ENCODE measurements at places on chromosomes 1 and 21.

GRCh38 chr1:66633159-66633558 lies 99.2 kb downstream of the SGIP1 start:
- DNase-seq = no peak

- DNase-seq = no peak
Observed at GRCh38 chr1:245207801-245208200, 53.0 kb downstream of the KIF26B start.

DNA sequence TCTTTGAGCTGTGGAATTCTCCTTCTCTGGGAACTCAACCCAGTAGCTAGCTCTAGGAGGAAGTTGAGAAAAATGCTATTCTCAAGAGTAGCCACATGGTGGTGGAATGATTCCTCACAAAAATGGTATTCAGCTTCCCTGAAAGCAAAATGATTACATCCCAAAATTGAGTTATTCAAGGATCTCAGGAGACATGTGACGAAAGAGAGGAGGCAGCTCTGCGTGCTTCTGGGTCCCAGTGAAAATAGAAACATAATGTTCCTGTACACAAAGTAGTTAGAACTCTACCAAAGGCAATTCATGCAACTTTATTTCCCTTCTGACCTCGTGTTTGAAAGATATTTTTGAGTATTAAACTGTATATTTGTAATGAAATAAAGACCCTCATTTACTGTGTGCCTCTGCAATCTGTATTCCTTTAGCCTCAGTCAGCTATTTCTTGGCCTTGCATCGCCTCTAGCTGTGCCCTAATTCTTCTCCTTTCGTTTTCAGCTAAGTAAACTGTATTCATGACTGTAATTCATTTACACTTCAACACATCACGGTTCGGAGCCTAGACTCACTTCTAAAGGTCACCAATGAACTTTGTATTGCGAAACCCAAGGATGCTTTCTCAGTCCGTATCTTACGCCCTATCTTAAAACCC lies 167.3 kb downstream of the FASLG start:
- DNase-seq = peak; percentile 92

DNA sequence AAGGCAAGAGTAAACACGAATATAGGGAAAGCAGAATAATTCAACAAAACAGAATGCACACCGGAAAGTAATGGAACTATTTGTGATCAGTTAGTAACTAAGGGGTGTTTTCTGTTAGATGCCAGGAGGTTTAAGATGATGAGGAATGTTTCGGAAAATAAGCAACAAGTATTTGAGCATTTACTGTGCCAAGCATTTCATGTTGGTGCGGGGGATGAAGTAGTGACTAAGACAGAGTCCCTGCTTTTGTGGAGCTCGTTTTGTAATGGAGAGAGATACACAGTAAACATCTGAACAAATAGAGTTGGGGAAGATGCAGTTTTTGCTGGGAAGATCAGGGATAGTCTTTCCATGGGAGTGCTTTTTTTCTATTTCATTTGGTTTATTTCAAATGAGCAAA lies 78.7 kb downstream of the DYRK1A start:
- DNase-seq = peak; percentile 86

- no peak for DNase-seq
Observed at GRCh38 chr1:116256875-116257274, 116.2 kb upstream of the ATP1A1 start.

- DNase-seq = no peak
Observed at GRCh38 chr1:153532181-153532580, 3.6 kb downstream of the S100A6 start.

- peak; percentile 95 for DNase-seq
Observed at GRCh38 chr1:103371234-103371633, 154.3 kb upstream of the RNPC3 start.

DNA sequence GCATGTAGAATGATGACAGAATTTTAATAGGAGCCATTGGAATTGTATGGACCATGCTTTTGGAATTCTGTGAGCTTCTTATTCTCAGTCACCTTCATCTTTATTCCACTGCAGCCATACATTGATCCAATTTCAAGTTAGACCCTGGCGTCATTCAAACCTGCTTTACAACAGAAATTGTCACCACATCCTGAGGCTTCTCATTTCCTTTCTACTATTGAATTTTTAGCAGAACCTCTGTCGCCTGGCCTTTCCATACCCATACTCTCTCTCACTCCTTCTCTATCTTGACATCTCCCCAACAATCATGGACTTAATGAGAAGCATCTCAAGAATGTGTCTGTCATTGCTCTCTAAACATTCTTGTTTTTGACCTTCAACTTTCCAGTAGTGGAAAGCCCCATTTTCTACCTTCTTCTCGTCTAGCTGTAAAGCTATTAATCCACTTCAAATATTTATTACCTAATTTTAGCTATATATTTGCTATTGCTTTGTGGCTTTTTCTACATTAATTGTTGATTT lies 74.1 kb downstream of the CRB1 start:
- no peak for DNase-seq

DNA sequence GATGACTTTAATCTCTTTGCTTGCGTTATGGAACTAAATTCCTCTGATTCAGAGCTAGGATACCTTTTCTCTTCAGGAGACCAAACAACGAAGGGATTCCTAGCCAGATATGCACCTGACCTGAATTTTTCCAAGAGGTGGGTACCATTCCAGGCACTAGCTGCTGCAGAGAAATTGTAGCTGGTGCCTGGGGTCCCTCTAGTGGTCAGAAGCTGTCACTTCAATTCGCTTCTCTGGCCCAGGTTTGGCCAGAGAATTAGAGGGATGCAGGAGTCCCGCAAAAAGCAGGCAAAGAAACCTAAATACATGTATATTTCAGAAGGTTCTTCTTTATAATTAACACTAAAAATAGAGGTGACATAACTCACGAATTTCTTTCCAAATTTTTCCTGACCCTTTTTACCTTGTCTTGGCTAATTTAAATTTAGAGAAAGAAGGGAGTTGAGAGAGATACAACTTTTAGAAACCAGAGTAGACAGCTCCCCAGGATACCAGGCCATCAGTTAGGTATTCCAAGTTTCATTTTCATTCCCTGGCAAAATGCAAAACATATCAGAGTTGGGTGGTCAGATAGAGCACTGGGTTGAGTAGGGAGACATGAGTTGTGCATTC lies 9.6 kb downstream of the ACKR1 start:
- DNase-seq = peak; percentile 39

GRCh38 chr1:55179177-55179835 lies 35.9 kb downstream of the USP24 start:
- peak; percentile 35 for DNase-seq

- no peak for DNase-seq
Observed at GRCh38 chr1:905811-906599, 17.7 kb upstream of the SAMD11 start.

DNA sequence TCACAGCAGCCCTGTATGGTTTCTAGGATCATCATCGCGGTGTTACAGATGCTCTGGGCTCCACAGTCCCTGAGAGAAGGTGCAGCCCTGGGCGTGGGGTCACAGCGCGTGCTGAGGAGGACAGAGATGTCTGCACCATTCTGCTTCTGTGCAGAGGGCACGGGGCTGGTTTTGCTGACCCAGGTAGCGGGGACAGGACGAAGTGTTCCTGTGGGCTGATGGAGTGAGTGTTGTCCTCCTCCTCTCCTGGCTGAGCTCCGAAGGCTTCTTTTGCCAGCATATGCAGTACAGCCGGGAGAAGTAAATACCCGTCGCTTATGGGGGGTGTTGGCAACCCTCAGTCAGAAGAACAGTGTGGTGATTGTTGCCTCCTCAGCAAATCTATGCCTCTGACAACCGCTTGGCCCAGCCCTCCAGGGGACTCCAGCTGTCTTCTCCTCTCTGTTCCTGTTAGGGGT lies 101.5 kb downstream of the DDX20 start:
- no peak for DNase-seq

DNA sequence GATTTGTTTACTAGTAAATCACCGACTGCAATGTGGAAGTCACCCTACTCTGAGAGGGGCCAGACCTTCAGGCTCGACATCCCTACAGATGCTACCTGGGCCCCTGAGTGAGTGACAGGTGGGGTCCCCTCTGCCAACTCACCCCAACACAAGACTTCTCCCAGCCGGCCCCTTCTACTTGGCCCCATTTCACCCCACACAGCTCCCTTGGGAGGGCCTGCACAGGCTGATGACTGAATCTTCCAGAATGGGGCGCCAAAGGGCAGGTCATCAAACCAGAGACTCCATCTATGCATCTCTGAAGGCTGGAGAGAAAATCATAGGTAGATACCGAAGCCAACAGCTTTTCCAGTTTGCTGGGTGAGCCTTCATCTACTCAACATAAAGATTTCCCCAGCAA lies 9.4 kb upstream of the S100A8 start:
- no peak for DNase-seq

GRCh38 chr1:218347723-218348627 lies 2.8 kb downstream of the TGFB2 start:
- peak; percentile 62 for DNase-seq

- DNase-seq = no peak
Observed at GRCh38 chr1:107664982-107665925, 299.7 kb downstream of the VAV3 start.

DNA sequence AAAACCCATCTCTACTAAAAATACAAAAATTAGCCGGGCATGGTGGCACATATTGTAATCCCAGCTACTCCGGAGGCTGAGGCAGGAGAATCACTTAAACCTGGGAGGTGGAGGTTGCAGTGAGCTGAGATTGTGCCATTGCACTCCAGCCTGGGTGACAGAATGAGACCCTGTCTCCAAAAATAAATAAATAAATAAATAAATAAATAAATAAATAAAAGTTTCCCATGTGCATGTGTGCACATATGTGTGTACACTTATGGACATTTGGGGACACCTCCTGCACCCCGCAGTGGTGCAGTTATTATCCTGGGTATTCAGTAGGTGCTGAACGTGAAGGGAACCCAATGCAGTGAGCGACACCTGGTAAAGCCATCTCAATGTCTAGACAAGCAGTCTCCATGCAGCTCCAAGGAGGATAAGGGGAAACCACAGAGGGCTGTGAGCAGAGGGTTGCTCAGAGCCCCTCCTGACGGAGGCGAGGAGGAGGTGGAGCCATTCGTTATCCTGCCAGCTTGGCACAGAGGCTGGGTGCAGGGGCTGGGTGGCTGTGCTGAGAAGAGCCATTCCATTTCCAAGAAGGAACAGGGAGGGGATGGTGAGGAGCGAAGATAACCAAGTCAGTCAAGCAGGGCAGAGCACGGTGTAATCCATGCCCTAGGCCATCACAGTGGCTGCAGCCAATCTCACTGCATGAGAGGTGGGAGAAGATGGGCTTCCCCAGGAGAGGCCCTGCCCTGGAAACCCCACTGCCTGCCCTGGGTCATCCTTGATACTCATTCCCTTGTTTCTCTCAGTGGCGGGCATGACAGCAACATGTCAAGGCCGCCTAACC lies 25.6 kb downstream of the UBIAD1 start:
- DNase-seq = no peak

- peak; percentile 20 for DNase-seq
Observed at GRCh38 chr1:244388961-244389360, 62.7 kb downstream of the ADSS2 start.

- DNase-seq = no peak
Observed at GRCh38 chr1:74464037-74464436, 48.4 kb downstream of the LRRC53 start.

DNA sequence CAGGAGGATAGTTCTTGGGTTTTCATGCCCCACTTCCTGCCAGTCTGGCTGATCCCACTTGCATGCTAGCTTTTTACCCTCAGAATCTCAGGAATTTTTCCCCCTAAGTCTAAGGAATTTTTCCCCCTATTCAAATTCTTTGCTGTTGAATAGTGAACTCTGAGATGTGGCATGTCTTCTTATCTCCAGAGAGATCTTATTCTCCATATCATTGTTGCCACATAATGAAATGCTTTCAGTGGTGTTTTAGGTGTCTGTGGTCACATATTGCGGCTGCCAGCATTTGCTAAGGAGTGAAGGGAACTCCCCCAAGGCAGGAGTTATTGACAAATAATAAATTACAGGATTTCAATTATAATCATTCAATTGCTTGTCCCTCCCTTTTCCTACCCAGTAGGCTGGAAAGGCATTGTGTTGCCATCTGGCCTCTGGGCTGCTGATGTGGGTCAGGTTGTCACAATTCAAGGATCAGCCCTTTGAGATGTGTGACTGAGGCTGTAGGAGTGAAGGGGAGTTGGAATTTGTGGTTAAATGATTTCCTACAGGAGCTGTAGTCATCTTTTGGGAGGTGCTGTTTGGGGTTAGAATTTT lies 3.9 kb upstream of the FLG start:
- peak; percentile 21 for DNase-seq

GRCh38 chr1:208243967-208244916 lies at the start of gene PLXNA2:
Gene PLXNA2 (minus strand): TSS chr1:208244384. CDS start chr1:208217922, 26,462 bp downstream.
- DNase-seq = peak; percentile 66

DNA sequence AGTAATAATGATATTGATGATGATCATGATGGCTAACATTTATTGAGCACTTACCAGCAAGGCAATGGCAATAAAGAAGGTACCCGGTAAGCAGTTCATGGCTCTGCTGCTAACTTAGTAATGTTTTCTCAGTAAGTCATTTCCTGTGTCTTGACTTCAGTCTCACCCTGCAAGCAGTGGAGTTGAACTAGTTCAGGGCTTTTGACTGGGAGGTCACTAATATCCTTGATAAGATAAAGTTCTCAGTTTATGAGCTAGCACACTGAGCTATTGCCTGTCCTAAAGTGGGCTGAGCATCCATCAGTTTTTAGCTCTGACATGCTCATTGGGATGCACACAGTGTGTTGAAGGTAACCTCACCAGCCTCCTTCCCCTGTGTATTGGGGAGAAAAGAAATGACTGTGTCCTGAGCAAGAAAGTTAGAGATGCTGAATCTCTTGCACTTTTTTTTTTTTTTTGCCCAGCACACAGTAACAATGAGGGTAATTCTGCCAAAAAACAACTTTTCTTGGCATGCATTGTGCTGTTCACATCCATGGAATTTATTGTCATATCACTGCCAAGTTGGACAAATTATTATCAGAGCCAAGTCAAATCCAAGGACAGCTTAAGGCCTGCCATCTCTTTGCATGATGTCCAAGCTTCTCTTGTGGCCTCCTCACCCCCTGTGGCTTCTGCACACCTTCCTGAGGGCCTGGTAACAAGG lies 55.5 kb upstream of the GADD45A start:
- no peak for DNase-seq

GRCh38 chr1:151993084-151993733 lies 450 bp downstream of the S100A10 start:
- DNase-seq = no peak

- no peak for DNase-seq
Observed at GRCh38 chr1:179872558-179872957, 5.0 kb downstream of the TOR1AIP2 start.

GRCh38 chr1:13764588-13765332 lies 64.8 kb downstream of the PRDM2 start:
- DNase-seq = no peak

- DNase-seq = no peak
Observed at GRCh38 chr1:17186216-17186909, 18.6 kb upstream of the PADI1 start.
